ENCODE measurements at places on chromosomes 7 and 10.

DNA sequence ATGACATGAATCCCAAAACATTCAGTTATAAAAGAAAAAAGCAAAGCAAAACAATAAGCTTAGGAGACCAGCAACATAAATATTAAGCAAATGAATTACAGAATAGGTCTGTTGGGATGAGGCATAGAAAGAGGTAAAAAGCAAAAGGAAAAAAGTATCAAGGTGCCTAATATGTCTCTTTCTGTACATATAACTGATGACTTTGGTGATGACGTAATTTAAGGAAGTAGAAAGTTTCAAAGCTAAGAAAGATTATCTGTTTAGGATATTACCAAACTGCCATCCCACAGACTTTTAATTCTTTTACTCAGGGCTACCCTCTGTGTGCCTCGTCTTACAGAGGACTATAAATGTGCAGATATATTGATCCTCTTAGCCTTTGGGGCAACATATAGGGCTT lies 1066.5 kb downstream of the SORCS3 start:
- H3K4me1 ChIP-seq: no peaks in the 10 kb centered on the region
- DNase-seq: no peak
- no peaks in the 10 kb centered on the region for H3K27me3 ChIP-seq
- H3K27ac ChIP-seq: no peak overlapping the region
- H3K36me3 ChIP-seq: no peaks in the 10 kb centered on the region

GRCh38 chr10:72818076-72818475 lies 75.5 kb upstream of the OIT3 start:
- no peaks in the 10 kb centered on the region for H3K36me3 ChIP-seq
- DNase-seq: no peak
- no peak overlapping the region for H3K27ac ChIP-seq
- no peaks in the 10 kb centered on the region for H3K4me1 ChIP-seq
- H3K4me3 ChIP-seq: no peak overlapping the region

DNA sequence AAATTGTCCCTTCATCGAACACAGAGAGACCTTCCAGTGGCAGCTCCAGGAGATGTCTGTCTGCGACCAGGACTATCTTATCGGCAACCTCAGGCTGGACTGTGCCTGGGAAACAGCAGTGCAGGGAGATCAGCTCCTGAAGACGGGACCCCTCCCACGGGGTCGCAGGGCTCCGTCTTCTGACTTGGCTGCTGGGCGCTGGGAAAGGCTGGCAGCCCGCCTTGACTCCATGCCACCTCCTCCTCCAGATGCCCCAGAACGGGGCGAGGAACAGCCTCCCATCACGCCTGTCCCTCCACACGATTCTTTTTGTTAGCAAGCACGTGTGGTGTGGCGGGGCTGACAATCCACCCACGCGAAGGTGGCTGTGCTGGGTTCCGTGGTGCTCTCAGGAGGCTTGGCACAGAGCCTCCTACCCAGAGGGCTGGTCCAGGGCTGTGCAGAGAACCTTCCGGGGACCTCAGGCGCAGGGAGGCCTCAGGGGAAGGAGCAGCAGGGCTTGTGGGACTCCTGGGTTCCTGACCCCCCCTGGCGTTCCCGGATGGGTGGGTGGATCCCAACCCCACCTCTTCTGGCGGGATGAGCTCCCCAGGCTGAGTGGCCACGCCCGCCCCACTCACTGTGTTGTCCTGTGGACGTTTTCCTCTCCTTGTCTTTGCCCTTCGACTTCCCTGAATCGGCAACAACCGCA lies 47.6 kb upstream of the NKX6-2 start:
- H3K36me3 ChIP-seq: no peaks in the 10 kb centered on the region
- DNase-seq: no peak
- peaks cover 5% of the 10 kb centered on the region for H3K4me1 ChIP-seq
- no peak overlapping the region for H3K4me3 ChIP-seq

GRCh38 chr10:86899670-86900276 lies 57.6 kb downstream of the MMRN2 start:
- no peak for DNase-seq
- H3K4me1 ChIP-seq: peaks cover 4% of the 10 kb centered on the region
- H3K27ac ChIP-seq: no peak overlapping the region
- H3K27me3 ChIP-seq: no peaks in the 10 kb centered on the region
- H3K4me3 ChIP-seq: no peak overlapping the region

- DNase-seq: no peak
- peaks cover 20% of the 10 kb centered on the region for H3K4me1 ChIP-seq
- H3K4me3 ChIP-seq: no peak overlapping the region
- no peak overlapping the region for H3K27ac ChIP-seq
- peaks cover 13% of the 10 kb centered on the region for H3K27me3 ChIP-seq
- H3K36me3 ChIP-seq: no peaks in the 10 kb centered on the region
Measured at GRCh38 chr10:80131499-80131901, 1.0 kb upstream of the PLAC9 start.

DNA sequence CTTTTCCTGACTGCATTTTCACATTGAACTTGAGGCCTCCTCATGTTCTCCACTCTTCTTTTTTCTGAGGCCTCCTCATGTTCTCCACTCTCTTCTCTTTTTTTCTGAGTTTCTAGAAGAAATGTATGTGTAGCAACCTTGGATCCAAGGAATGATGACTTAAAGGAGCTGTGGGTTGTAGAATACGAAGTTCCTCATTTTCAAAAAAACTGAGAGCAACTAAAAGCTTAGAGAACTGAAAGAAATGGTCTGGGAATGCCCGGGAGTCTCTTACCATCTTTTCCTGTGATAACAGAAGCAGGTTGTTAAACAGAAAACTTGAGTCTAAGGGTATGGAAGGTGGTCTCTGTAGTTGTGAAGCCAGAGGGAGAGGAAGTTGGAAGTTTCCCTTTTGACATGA lies 32.8 kb downstream of the MRPS33 start:
- H3K27me3 ChIP-seq: no peaks in the 10 kb centered on the region
- H3K36me3 ChIP-seq: no peaks in the 10 kb centered on the region
- no peak for DNase-seq
- no peak overlapping the region for H3K4me3 ChIP-seq
- H3K4me1 ChIP-seq: no peaks in the 10 kb centered on the region

DNA sequence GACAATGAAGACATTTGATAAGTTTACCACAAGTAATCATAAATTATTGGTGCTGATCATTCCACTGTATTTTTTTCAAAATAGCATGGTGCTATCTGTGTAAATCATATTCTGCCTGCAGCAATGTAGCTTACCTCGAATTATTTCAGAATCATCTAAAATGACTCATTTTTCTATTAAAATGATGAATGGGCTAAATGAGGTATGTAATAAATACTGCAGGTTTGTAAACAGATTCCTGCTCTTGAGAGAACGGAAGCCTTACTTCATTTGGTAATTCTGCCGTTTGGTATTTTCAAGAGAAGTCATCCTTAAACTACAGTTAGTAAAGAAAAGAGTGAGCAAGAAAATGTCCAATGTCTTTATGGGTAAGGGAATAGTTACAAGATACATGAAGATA lies 115.9 kb downstream of the CHCHD3 start:
- no peak for DNase-seq
- no peaks in the 10 kb centered on the region for H3K27me3 ChIP-seq
- H3K36me3 ChIP-seq: no peaks in the 10 kb centered on the region
- H3K4me3 ChIP-seq: no peak overlapping the region
- H3K27ac ChIP-seq: no peak overlapping the region

DNA sequence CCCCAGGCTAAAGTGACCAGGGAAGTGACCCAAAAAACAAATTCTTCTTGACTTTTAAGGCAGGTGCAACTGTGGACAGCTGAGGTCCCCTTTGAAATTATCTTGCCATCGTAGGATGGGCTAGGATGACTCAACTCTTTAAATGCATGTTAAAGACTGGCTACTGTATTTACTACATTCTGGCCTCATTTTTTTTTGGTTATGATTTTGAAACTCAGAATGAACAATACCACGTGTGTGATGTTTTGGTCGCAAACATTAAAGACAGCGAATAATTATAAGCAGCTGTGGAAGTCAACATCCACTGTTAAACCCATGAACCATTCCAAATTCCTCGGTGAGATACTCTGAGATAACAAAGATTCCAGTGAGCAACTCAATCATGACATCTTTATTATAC lies 1.2 kb upstream of the SLC13A4 start:
- no peak overlapping the region for H3K4me3 ChIP-seq
- H3K27me3 ChIP-seq: no peaks in the 10 kb centered on the region
- no peak for DNase-seq
- no peaks in the 10 kb centered on the region for H3K4me1 ChIP-seq
